ENCODE measurements at places on chromosomes 1 and 21. TPM values are rescaled to one million over a fixed set of nuclear protein-coding genes. Genes with fewer than 3 reads are reported as not detected.

GRCh38 chr1:170932236-170932635 lies 3.1 kb upstream of the MROH9 start:
- no peak overlapping the region for H3K4me3 ChIP-seq
- no peak overlapping the region for H3K27ac ChIP-seq
- H3K36me3 ChIP-seq: no peaks in the 10 kb centered on the region
- H3K27me3 ChIP-seq: peaks cover 2% of the 10 kb centered on the region
- DNase-seq: no peak

DNA sequence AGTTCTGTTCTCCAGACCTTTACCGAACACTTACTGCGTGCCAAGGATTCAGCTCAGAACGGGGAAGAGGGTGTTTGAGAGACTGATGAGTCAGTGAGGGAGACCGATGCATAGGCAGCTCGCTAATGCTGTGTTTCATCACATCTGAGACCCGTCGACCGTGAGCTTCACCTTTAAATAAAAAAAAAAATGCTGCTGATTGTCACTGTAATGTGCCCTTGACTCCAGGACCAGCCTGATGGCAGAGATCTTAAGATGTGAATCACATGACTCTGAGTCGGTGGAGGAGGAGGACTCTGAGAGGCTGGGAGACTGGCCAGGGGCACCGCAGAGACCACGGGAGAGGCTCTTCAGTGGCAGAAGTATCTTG lies 28.8 kb downstream of the SPSB1 start:
- no peak overlapping the region for H3K27ac ChIP-seq
- H3K4me3 ChIP-seq: no peak overlapping the region
- peaks cover 3% of the 10 kb centered on the region for H3K36me3 ChIP-seq
- peaks cover 56% of the 10 kb centered on the region for H3K4me1 ChIP-seq
- DNase-seq: no peak

- H3K4me3 ChIP-seq: no peak overlapping the region
- DNase-seq: no peak
- no peaks in the 10 kb centered on the region for H3K36me3 ChIP-seq
- H3K4me1 ChIP-seq: peaks cover 4% of the 10 kb centered on the region
Measured at GRCh38 chr1:38077523-38078147, 31.0 kb upstream of the POU3F1 start.

- DNase-seq: peak; percentile 40
- peak overlapping the region; percentile 8 for H3K27ac ChIP-seq
- H3K4me3 ChIP-seq: no peak overlapping the region
- H3K27me3 ChIP-seq: no peaks in the 10 kb centered on the region
- peaks cover 51% of the 10 kb centered on the region for H3K36me3 ChIP-seq
Measured at GRCh38 chr1:235999259-235999925, 65.5 kb downstream of the NID1 start.

GRCh38 chr21:19224090-19224489 lies 820.5 kb upstream of the TMPRSS15 start:
- no peaks in the 10 kb centered on the region for H3K36me3 ChIP-seq
- no peak for DNase-seq
- H3K4me1 ChIP-seq: no peaks in the 10 kb centered on the region
- no peak overlapping the region for H3K27ac ChIP-seq

GRCh38 chr1:32073299-32074229 lies 825 bp downstream of the TMEM39B start:
- no peaks in the 10 kb centered on the region for H3K27me3 ChIP-seq
- DNase-seq: no peak
- H3K27ac ChIP-seq: peak overlapping the region; percentile 99
- peaks cover 13% of the 10 kb centered on the region for H3K4me1 ChIP-seq
- peak overlapping the region; percentile 90 for H3K4me3 ChIP-seq

- DNase-seq: no peak
- H3K36me3 ChIP-seq: no peaks in the 10 kb centered on the region
- peaks cover 67% of the 10 kb centered on the region for H3K4me1 ChIP-seq
- no peak overlapping the region for H3K27ac ChIP-seq
- peaks cover 2% of the 10 kb centered on the region for H3K27me3 ChIP-seq
- H3K4me3 ChIP-seq: no peak overlapping the region
Measured at GRCh38 chr1:225768662-225769426, 8.8 kb upstream of the SRP9 start.

- no peak for DNase-seq
- H3K36me3 ChIP-seq: no peaks in the 10 kb centered on the region
- no peaks in the 10 kb centered on the region for H3K27me3 ChIP-seq
- H3K27ac ChIP-seq: no peak overlapping the region
- no peaks in the 10 kb centered on the region for H3K4me1 ChIP-seq
Measured at GRCh38 chr1:89440911-89441310, 77.1 kb downstream of the GBP6 start.

GRCh38 chr1:38860454-38860795 lies 853 bp upstream of the RRAGC start:
- H3K27ac ChIP-seq: peak overlapping the region; percentile 72
- H3K4me1 ChIP-seq: peaks cover 18% of the 10 kb centered on the region
- peak overlapping the region; percentile 94 for H3K4me3 ChIP-seq
- DNase-seq: no peak

DNA sequence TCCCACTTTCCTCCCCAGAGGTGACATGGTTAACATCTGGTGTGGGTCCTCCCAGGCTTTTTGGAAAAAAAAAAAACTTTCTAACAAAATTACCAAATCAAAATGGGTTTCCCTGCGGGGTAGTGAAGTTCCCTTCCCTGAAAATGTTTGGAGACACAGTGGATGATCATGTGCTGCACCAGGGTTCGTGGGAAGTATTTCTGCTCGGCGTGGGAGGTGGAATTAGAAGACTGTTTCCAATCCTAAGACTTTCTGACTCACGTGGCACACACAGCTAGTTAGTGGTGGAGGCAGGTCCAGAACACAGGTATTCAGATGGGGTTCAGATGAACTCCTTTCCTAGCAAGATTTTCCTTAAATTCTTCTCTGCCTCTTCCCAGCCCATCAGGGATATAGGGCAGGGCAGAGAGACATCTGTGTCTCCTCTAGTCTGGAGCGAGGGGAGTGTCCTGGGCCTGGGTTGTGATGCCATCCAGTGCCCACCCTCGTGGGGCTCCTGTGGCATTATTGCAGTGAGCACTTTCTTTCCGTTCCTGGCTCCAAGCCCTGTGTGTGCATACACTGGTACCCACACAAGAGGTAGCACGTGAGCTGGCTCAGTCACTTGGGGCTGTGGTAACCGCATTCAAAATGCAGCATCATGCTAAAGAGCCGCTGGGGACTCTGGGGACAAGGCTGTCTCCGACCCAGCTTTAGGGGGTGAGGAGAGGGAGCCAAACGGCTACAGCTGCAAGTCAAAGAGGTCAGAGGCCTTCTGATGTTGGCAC lies 27.5 kb downstream of the KCNC4 start:
- H3K36me3 ChIP-seq: peaks cover 7% of the 10 kb centered on the region
- no peak overlapping the region for H3K4me3 ChIP-seq
- H3K4me1 ChIP-seq: peaks cover 50% of the 10 kb centered on the region
- H3K27me3 ChIP-seq: peaks cover 4% of the 10 kb centered on the region

DNA sequence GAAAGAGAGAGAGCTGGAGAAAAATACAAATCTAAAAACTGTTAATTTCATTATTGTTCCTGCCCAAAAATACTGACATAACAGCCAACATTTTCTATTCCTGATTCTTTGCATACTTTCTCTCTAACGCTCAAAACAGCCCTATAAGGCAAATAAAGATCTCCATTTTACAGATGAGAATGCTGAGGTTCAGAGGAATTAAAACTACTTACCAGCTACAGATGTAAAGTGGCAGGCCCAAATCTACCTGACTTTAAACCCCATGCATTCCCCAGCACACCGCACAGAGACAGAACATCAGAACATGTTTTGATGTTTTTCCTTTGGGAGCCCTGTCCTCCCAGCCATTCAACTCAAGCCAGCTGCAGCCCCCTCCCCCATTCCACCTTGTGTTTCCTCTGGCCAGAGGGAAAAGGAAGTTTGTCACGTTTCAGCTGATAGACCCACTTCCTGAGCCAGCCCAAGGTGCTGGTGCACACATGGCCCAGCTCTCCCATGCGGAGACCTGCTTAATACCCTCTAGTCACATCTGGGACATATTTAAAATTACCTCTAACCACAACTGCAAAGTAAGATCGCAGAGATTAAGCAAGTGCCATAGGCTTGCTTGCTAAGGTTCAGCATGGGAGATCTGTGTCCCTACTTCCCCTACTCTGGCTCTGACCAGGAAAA lies 133.1 kb upstream of the NFIA start:
- H3K4me3 ChIP-seq: no peak overlapping the region
- peaks cover 53% of the 10 kb centered on the region for H3K4me1 ChIP-seq
- no peaks in the 10 kb centered on the region for H3K27me3 ChIP-seq

DNA sequence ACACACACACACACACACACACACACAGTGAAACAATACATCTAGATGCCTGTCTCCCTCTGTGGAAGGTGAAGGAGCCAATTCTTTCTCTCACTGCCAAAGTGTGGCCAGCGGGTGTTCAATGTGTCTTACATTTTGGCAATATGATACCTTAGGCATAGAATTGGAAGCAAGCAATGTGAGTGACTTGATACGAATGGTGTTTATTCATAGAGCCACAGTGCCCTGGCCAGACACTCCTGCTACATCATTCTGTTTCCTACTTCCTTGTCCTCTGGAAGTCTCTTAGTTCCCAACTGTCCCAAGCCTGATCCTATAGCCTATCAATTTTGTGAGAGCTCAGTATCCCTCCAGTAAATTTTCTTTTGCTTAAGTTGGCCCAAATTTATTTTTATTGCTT lies 170.0 kb upstream of the L1TD1 start:
- H3K4me3 ChIP-seq: no peak overlapping the region
- H3K4me1 ChIP-seq: no peaks in the 10 kb centered on the region
- no peak overlapping the region for H3K27ac ChIP-seq
- no peaks in the 10 kb centered on the region for H3K27me3 ChIP-seq
- no peaks in the 10 kb centered on the region for H3K36me3 ChIP-seq

- no peak overlapping the region for H3K27ac ChIP-seq
- H3K27me3 ChIP-seq: no peaks in the 10 kb centered on the region
- no peak for DNase-seq
- peaks cover 5% of the 10 kb centered on the region for H3K36me3 ChIP-seq
- H3K4me3 ChIP-seq: no peak overlapping the region
- peaks cover 8% of the 10 kb centered on the region for H3K4me1 ChIP-seq
Measured at GRCh38 chr1:86751923-86752322, 47.5 kb downstream of the SH3GLB1 start.

- no peaks in the 10 kb centered on the region for H3K4me1 ChIP-seq
- H3K27ac ChIP-seq: no peak overlapping the region
- H3K4me3 ChIP-seq: no peak overlapping the region
- no peaks in the 10 kb centered on the region for H3K27me3 ChIP-seq
- no peak for DNase-seq
Measured at GRCh38 chr1:67382292-67382691, 47.9 kb downstream of the SERBP1 start.

DNA sequence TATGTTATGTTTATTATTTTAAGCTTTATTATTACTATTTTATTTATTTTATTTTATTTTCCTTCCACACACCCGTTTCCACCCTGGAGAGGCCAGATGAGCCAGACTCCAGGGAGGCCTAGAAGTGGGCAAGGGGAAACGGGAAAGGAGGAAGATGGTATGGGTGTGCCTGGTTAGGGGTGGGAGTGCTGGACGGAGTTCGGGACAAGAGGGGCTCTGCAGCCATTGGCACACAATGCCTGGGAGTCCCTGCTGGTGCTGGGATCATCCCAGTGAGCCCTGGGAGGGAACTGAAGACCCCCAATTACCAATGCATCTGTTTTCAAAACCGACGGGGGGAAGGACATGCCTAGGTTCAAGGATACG lies 468 bp upstream of the MX1 start:
- H3K27ac ChIP-seq: peak overlapping the region; percentile 85
- peaks cover 27% of the 10 kb centered on the region for H3K36me3 ChIP-seq
- no peak for DNase-seq
- peaks cover 37% of the 10 kb centered on the region for H3K4me1 ChIP-seq
- peaks cover 18% of the 10 kb centered on the region for H3K27me3 ChIP-seq
- peak overlapping the region; percentile 91 for H3K4me3 ChIP-seq

GRCh38 chr1:83829106-83829505 lies 169.8 kb downstream of the TTLL7 start:
- no peak for DNase-seq
- H3K36me3 ChIP-seq: no peaks in the 10 kb centered on the region
- H3K27me3 ChIP-seq: no peaks in the 10 kb centered on the region
- H3K4me3 ChIP-seq: no peak overlapping the region
- H3K4me1 ChIP-seq: no peaks in the 10 kb centered on the region
- H3K27ac ChIP-seq: no peak overlapping the region

- H3K27ac ChIP-seq: no peak overlapping the region
- H3K4me1 ChIP-seq: peaks cover 50% of the 10 kb centered on the region
- H3K4me3 ChIP-seq: no peak overlapping the region
- DNase-seq: no peak
- H3K27me3 ChIP-seq: no peaks in the 10 kb centered on the region
Measured at GRCh38 chr1:228987736-228988506, 252.6 kb downstream of the RHOU start.

GRCh38 chr21:29224006-29224405 lies 74.7 kb upstream of the BACH1 start:
- H3K4me1 ChIP-seq: no peaks in the 10 kb centered on the region
- no peaks in the 10 kb centered on the region for H3K36me3 ChIP-seq
- no peak for DNase-seq
- no peaks in the 10 kb centered on the region for H3K27me3 ChIP-seq
- no peak overlapping the region for H3K27ac ChIP-seq

GRCh38 chr1:29439615-29440014 lies 203.3 kb downstream of the PTPRU start:
- peaks cover 27% of the 10 kb centered on the region for H3K27me3 ChIP-seq
- H3K27ac ChIP-seq: no peak overlapping the region
- H3K36me3 ChIP-seq: no peaks in the 10 kb centered on the region
- no peak for DNase-seq

DNA sequence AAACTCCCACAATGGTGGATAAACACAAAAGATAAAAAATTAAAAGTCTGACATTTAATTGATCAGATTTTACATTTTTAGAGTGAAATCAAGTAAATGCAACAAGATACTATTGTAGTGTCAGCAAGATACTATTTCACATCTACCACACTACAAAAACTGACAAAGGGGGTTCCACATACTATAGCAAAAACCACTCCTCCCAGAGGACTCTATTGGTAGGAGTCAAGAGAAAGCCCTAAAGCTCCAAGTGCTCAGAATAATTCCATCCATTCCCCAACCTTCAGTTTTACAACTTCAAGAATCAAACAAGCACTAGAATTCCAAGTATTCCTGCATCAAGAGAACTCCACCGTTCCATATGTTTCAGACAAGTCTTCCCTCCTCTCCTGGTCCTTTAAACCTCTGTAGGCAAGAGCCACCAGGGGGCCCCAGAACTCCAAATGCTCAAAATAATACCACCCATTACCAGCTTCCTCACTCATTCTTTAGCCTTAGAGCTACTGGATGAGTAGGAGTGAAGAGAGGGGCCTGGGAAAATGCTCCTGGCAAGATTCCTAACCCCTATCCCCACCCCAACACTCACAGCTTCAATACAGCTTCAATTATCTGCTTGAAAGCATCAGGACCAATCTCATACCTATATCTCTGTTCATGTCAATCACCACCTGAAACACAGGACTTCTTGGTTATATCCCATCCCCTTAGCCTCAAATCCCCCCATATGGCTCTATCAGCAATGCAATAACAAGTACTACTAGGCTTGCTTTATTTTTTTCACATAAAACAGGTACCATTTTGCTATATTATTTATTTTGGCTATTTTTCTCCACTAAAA lies 9.9 kb downstream of the TOR1AIP2 start:
- peaks cover 47% of the 10 kb centered on the region for H3K36me3 ChIP-seq
- peaks cover 2% of the 10 kb centered on the region for H3K4me1 ChIP-seq
- no peaks in the 10 kb centered on the region for H3K27me3 ChIP-seq
- H3K27ac ChIP-seq: no peak overlapping the region

LMOD1 gene
- 48.3 TPM for total RNA-seq

SETSIP gene
- 0.18 TPM for total RNA-seq

DNAJC28 gene
- total RNA-seq: 2.8 TPM

MAST2 gene
- 32.4 TPM for total RNA-seq

PRRC2C gene
- 43.1 TPM for total RNA-seq

PTPN7 gene
- total RNA-seq: 0.44 TPM

SH2D2A gene
- total RNA-seq: 0.71 TPM

CELA2A gene
- total RNA-seq: 0.13 TPM

OR14A16 gene
- not detected for total RNA-seq

PSMA5 gene
- total RNA-seq: 62.8 TPM
